ENCODE measurements at places on chromosomes 7 and 10.

GRCh38 chr10:109774121-109774440 is 149.2 kb downstream of the XPNPEP1 start:
- no peak for DNase-seq

- no peak for DNase-seq
Observed at GRCh38 chr10:123327450-123327849, 173.2 kb downstream of the BUB3 start.

DNA sequence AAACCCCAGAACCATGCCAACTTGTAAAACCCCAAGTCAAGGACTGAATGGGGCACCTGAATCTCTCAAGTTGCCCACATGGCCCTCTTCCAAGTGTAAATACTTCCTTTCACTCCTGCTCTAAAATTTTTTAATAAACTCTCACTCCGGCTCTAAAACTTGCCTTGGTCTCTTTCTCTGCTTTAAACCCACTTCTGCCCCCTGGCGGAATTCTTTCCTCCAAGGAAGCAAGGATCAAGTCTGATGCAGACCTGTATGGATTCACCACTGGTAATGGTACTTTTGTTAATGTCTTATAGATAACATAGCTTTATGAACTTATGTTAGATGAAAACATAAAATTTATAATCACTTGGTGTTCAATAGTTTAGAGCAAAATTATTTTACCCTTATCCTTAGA is 33.8 kb downstream of the SLC16A9 start:
- peak; percentile 21 for DNase-seq

GRCh38 chr7:112880818-112881418 is 90.7 kb upstream of the TMEM168 start:
- no peak for DNase-seq

DNA sequence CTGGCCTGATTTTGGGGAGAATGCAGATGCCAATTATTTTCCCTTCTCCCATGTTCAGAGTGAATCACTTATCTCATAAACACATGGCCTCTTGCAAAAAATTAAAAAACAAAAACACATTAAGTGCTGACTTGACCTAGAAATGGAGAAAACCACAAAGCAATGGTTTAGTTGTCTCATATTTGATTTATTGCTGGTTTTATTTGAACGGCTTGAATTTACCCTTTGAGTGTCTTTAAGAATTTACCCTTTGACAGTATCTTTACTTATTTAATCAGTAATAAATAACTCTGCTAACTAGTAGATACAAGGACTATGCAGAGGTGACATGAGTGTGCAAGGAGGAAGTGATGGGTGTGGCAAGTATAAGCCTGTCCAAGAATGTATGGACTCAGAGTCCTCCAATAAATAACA is 68.1 kb upstream of the GSDME start:
- DNase-seq, result no peak

DNA sequence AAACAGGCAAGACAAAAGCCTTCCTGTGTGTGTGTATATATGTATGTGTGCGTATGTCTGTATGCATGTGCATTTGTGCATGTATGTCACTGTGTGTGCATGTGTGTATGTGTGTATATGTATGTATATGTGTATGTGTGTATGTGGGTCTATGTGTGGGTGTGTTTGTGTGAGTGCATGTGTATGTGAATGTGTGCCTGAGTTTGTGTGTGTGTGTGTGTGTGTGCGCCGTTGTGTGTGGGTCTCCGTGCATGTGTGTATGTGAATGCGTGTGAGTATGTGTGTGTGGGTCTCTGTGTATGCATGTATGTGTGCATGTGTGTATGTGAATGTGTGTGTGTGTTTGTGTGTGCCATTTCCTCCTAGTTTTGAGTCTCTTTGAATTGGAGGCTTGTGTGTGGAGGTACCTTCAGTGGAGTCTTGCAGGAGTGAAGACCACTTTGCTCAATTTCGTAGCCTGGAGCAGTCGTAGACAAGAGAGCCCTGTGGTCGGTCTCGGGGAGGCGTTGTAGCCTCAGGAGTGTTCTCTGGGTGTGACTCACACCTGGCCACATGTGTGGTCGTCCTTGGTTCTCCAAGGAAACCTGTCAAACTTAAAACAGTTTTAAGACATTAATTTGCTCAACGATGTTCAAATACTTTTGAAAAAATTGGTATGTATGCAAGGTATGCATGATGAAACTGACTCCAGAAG is 28.1 kb downstream of the INPP5A start:
- DNase-seq, result no peak

DNA sequence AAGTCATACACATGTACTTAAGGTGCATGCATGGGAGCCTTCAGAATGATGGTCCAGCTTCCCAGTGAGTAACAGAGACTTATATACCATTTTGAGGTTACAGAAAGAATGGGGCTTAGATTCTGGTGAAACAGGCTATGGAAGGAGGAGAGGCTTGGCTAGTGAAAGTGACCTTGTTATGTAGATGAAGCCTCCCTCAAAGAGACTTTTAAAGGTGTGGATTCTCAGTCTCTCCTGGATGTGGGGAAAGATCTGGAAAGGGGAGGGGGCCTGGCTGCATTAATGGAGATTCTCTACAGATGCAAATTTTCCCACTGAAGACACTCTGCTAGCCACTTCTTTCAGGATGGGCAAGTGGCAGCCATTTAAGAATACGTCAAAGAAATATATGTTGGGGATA is 5.5 kb downstream of the RASSF4 start:
- DNase-seq, result no peak

DNA sequence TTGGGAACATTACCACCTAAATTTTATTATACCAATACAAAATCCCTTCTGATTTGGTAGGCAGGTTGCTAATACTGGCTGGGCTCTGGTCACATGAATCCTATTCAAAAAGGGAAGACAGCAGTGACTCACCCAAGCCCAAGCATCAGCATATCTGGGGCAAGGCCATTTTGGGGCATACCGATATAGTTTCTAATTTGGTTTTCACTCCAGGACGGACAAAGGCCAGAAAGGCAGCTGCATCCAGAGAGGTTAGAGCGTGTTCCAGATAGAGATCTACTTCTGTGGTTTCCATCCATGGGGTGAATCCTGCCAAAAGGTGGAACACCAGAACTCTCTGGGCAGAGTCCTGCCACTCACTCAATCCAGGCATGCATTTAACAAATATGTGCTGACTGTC is 335.8 kb downstream of the ELMO1 start:
- DNase-seq, result no peak

DNA sequence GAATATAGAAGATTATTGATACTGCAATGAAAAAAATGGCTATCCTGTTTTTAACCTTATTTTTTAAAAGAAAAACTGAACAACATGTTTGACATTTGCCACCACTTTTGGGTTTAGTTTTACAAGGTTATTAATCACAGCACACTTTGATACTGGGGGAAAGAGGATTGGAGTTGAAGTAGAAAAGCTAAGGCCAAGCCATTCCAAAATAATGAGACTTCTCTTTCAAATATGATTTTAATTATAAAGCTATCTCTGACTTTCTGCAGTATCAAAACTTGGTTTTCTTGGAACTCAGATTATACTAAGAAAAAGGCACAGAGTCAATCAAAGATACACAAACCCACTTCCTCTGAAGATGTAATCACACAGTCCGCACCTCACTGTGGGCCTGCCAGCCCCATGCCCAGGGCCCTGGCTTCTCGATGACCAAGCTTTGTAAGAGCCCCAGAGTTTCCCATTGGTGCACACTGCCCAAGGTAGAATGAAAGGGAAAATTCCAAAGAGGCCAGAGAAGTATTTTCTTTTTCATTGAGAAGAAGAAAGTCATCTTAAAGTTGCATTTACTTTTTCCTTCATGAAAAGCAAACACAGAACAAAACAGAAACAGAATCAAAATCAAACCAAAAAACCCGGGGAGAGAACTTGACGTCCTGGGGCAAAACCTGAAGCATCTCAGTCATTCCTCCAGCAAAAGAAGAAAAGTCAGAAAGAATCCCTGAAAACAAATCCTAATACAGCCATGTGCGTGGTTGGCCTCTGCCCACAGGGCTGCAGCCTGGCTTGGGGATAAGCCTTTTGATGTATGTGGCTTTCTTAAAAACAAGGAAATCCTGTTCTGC is 187.7 kb upstream of the KLF6 start:
- no peak for DNase-seq

- DNase-seq, result no peak
Observed at GRCh38 chr7:149214020-149214720, 18.8 kb downstream of the ZNF282 start.

GRCh38 chr7:139118805-139119485 is 9.4 kb upstream of the ZC3HAV1 start:
- no peak for DNase-seq

DNA sequence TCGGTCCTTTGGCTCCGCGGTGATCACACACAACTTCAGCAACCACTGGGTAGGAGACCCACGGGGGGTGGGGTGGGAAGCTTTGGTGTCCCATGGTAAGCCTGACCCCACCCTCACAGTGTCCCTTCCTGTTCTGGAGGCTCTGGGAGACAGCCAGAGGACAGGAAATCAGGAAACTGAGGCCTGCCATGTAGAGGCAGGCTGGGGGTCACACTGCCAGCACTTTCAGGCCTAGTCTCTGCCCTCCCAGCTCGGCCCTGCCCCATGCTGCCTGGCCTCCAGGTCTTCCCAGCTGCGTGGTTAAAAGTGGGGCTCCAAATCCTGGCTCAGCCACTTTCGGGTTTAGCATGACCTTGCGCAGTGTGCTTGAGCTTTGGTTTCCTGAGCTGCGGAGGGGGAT is 10.9 kb downstream of the AQP1 start:
- no peak for DNase-seq

DNA sequence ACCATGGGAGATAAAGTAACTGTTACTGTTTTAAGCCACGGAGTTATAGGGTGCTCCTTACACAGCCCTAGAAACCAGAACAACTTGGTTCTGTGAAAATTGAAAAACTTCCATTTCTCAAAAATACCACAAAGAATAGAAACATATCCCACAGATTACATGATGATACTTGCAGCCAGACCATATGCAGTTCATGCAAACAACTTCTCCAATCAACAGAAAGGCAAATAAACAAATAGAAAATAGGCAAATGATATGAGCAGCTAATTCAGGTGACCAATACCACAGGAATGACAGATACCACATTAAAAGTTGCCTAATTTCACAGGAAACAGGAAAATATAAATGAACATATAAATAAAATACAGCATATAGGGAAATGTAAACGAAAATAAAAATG is 297.5 kb downstream of the HTR7 start:
- DNase-seq, result peak; percentile 2

DNA sequence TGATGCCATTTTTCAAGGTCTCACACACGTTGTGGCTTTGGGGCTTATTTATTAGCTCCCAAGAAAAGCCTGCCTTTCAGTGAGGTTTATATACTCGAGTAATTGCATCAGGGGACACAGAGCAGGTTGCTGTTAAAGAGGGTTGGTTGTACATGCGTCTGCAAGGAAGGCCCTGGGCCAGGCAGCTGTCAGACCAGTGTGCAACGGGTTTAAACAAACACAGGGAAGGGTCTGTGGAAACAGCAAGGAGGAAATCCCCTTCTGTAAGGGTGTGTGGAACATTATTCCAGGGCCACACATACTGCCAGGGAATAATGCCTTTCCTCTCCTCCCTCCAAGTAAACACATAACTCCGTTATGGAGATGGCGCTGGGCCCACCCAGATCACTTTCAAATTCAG is 1.7 kb upstream of the CHST15 start:
- DNase-seq, result no peak

DNA sequence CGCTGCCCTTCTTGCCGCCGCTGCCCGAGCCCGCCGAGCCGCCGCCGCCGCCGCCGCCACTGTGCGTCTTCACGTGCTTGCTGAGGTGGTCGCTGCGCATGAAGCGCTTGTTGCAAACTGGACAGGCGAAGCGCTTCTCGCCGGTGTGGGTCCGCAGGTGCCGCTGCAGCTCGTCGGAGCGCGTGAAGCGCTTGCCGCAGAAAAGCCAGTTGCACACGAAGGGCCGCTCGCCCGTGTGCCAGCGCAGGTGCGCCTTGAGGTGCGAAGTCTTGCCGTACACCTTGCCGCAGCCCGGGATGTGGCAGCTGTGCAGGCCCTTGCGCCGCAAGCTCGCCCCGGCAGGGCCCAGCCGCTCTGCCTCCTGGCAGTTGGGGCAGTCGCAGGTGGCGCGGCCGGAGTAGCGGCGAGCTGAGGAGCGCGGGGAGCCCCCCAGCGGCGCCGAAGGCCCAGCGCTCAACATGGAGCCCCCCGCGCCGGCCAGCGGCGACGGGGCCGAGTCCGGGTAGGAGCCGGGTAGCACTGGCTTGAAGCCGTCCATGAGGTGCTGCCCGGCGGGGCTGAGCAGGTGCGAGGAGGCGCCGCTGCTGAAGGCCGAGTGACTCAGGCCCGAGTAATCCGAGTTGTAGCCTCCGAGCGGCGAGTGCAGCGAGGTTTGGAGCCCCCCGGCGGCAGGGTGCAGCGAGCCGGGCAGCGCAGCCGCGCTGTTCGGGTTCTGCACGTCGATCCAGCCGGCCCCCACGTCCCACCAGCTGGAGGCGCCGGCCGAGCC is 2.1 kb downstream of the SP8 start:
- no peak for DNase-seq

GRCh38 chr7:42144604-42145003 is 92.4 kb downstream of the GLI3 start:
- DNase-seq, result no peak

GRCh38 chr7:6432781-6433180 is 15.0 kb downstream of the DAGLB start:
- no peak for DNase-seq

DNA sequence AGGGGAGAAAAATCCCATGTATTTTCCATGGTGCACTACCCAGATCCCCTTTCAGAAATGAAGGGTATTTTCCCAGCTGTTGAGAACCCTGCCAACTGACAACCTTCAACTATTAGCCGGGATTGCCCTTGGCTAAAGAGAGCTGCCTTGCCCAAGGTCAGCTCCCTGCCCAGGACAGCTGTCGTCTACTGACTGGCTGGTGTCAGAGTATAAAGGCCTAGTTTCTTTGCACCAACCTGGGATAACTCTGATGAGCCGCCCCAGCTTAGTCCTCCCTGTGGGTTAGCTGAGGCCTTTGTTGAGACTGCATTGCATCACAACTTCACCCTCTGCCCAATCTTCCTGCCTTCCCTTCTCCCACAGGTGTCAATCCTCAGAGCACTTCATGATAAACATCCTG is 147.2 kb upstream of the RHEB start:
- DNase-seq, result no peak

Measured in NCI-H526 (cell line).